IPS-NIHi11 (cell line): ENCODE measurements at places on chromosomes 5 and 9.

DNA sequence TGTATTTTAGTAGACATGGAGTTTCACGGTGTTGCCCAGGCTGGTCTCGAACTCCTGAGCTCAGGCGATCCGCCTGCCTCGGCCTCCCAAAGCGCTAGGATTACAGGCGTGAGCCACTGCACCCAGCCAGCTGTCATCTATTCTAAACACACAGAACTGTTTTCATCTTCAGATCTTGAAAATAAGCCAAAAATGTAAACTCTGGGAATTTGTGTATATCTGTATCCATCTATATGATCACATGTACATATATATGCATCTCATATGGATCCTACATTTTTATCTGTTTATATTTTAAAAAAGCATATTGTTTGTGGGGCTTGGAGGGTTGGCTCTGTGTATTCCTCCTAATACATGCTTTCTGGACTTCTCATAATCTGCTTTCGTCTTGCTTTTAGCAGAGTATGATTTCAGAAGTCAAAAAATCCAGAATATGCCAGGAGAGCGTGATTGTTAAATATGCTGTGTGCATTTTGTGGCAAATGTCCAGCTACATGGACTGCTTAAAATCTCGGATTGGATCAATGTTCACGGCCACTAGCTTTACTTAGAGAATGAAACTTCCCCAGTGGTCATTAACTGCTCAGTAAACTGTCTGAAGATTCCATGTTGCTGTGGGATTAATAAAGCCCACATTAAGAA is 274.4 kb upstream of the IRX1 start:
- no peak for DNase-seq

DNA sequence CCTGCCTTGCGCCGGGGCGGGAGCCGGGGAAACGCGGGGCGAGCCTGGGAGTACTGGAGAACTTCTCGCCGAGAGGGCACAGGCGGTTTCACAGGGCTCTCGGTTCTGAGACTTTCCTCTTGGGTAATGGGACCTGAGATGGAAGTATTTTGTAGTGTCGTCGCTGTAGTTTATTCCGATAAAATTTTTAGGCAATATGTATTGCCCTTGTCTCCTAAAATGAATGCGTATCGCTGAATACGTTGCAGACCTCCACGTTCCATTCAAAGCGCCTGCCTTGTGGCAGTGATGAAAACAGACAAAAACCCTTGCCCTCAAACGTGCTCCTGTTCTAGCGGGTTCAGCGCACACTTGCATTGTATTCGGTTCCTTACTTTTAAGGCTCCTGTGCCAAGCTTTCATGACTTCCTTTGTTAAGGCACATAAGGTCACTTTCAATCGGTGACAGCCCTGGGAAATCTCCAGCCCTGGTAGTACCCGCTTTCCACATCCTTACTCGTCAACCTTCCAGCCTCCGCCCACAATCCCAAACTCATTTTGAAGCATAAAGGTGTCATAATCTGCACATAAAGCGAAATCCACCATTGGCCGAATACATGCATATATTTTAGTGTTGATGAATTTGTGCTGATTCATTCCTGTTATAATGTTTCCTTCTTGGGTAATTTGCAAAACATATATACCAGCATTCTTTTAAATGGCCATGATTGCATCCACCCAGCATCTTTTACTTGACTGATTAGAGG is 694 bp downstream of the RMI1 start:
- peak; percentile 15 for DNase-seq

DNA sequence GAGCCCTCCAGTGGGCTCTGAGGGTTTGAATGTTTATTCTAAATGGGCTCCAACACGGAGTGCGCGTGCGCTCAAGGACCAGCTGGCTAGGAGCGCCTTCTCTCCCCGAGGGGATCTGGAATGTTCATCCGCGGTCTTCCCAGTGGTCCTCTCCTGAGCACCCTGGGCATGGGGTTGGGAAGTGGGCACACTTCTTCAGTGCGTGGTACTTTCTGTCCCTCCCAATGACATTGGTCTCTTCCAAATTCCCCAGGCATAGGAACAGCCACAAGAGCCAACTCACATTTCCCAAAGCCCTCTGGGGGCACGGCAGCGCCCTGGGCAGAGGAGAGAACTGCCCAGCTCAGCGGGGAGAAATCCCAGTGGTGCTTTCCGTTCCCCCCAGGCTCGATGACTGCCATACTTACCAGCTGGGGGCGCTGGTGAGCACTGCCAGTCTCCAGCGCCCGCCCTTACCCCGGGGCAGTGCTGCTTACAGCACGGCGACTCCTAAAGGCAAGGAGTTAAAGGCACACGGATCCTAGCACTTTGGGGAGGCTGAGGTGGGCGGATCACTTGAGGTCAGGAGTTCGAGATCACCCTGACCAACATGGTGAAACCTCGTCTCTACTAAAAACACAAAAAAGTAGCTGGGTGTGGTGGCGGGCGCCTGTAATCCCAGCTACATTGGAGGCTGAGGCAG is 29.9 kb upstream of the OBP2B start:
- peak; percentile 94 for DNase-seq

DNA sequence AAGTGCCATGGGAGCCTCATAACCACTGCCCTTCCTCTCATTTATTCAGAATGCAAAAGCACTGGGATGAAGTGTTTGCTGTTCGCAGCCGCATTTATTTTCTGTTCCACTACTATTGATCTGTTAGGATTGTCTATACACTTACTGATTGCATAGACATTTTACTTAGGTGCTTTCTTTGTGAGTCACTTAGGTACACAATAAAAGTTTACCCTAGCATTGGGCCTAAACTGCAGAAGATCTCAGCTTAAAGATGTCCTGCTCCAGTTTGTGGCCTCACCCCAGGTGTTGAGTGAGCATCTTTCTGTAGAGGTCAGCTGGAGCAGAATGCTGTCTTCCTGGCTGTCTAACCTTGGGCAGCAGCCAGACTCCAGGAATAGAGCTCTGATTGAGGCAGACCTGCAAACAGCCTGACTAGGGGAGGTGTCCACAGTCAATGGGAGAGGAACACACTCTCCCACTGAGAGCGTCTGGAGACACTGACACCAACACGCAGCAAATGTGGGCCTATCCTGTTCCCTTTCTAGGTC is 54.0 kb downstream of the GPR21 start:
- no peak for DNase-seq

DNA sequence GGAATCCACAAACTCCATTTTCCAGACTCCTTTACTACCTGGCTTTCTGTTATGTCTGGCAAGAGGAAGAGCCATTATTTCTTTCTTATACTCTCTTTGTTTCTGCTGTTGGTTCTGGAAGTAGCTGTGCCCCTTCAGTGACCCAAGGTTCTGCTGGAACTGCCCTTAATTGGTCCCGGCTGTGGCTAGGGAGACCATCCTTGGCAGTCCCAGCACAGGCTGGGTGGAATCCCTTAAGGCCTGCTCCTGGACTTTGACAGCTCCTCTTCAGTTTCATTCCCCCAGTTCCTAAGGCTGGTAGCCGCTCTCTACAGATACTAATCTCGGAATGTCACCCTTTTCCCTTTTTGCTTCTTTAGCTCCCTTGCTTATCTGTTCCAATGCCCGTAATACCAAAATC is 81.9 kb upstream of the GLIS3 start:
- no peak for DNase-seq
